CD4-positive, alpha-beta T cell treated with Interleukin-4 for 1 hour (primary cell): ENCODE measurements at places on chromosomes 5 and 9.

DNA sequence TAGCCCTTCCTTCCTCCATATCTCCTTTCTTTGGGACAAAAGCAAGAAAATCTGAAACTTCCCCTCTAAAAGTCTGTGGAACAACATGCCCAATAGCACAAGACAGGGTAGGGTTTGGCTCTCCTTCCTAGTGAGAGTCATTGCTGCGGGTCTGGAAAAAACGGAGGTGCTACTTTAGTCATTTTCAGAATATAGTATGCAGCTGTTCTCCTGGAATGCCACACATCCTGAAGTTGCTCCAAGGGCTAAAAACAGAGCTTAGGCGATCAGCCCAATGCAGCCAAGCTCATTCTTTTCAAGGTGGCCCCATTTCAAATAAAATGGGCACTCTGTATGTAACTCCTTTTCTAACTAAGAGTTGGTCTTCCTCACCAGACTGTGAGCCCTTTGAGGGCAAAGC, 39.5 kb upstream of the MYOT start:
- no peak for DNase-seq

- no peak for DNase-seq
Observed at GRCh38 chr9:133569121-133569785, 34.7 kb downstream of the ADAMTSL2 start.

DNA sequence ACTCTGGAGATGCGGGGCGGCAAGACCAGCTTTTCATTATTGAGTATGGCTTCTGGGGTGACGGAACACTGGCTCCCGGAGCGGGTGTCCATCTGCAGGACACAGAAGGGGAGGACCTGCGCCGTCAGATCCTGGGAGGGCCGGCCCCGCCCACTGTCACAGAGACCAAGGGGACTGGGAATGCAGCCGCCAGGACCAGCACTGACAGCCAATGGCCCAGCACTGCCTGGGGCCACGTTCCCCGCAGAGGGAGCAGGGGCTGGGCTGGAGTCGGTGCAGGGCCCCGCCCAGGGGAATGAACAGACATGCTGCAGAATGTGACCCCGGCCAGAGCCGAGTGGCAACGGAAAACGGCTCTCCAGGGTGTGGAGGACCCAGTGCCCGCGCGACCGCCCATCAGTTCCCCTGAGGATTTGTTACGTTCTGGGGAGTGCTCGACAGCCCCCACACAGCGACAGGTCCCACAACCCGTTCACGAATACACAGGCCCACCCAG, at the start of gene ZDHHC11:
Gene ZDHHC11 (minus strand): TSS at position 476 of the 496 bp plus-strand sequence. CDS start 384 bp downstream, at position 92.
- DNase-seq = no peak

DNA sequence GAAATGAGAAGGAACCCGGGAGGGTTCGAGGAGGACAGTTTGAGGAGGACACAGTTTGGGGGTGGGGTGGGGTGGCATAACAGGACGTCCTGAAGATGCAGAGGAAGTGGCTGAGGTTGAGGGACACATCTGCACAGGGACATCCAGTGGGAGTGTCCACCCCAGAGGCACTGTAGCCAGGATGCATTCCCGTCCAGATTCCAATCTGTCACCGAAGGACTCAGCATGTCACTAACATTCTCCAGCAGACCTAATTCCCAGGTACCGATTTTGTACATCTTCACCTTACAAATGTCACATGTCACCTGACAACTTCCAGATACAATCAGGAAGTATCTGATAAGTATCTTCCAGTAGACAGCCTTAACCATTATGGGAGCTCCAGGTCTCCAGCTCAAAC, 42.6 kb downstream of the EPB41L4B start:
- no peak for DNase-seq

- DNase-seq = no peak
Observed at GRCh38 chr5:157559301-157559700, 16.3 kb downstream of the ADAM19 start.

DNA sequence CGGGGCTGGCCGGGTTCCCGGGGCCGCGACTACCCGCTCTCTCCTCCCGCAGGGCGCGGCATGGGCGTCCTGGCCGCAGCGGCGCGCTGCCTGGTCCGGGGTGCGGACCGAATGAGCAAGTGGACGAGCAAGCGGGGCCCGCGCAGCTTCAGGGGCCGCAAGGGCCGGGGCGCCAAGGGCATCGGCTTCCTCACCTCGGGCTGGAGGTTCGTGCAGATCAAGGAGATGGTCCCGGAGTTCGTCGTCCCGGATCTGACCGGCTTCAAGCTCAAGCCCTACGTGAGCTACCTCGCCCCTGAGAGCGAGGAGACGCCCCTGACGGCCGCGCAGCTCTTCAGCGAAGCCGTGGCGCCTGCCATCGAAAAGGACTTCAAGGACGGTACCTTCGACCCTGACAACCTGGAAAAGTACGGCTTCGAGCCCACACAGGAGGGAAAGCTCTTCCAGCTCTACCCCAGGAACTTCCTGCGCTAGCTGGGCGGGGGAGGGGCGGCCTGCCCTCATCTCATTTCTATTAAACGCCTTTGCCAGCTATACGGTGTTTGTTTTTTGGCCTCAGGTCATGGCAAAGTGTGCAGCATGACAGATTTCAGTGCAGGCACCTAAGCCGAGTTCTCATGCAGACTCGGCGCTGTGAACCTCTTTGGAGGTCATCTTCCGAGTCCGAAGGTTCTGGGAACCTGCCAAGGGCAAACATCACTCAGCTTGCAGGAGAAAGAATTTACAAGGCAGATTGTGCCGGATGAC, 516 bp downstream of the MRPL41 start:
- no peak for DNase-seq

DNA sequence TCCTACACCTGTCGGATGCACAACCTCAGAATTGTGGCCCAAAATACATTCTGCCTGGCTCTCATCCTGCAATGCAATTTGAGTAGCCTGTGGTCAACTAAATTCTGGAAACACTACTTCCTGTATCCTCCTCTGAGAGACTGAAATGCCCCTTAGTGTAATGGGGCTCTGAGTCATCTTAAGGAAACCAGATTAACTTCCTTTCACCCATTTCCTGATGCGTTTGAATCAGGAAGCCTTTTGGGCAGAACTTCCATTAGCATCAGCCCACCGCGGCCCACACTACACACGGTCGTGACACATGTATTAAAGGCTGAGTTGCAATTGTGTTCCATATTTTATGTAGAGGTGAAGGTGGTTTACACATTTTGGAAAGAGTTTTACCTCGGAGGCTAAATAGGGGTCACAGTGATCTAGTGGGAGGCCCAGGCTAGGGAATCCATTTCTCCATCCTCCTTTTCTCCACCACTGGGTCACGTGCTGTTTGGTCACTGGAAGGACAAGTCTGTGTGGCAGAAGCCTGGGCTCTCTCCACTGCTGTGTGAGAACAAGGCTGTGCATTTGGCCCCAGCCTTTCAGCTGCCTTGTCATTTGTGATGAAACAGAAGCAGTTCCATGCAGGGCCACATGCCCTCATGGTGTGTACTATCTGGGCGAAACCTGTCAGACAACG, 55.9 kb downstream of the DAP start:
- DNase-seq = no peak

- DNase-seq = no peak
Observed at GRCh38 chr5:67805666-67806348, 409.7 kb upstream of the PIK3R1 start.

DNA sequence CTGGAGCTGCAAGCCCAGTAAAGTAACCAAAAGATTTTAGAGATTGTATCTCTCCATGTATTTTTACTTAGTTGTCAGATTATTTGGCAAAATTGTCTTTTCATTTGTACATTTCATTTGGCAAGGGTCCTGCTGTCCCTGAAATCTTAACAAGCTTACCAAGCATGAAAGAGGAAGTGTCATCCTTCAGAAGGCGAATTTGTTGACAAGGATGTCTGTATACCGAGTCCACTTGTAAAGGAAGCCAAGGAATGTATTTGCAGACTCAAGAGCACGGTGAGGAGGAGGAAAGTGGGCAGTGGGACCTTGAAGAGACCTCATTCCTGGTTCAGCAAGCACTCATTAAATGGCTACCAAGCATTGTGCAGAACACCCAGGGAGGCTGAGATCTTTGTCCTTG, 7.5 kb upstream of the OTULINL start:
- DNase-seq = no peak

DNA sequence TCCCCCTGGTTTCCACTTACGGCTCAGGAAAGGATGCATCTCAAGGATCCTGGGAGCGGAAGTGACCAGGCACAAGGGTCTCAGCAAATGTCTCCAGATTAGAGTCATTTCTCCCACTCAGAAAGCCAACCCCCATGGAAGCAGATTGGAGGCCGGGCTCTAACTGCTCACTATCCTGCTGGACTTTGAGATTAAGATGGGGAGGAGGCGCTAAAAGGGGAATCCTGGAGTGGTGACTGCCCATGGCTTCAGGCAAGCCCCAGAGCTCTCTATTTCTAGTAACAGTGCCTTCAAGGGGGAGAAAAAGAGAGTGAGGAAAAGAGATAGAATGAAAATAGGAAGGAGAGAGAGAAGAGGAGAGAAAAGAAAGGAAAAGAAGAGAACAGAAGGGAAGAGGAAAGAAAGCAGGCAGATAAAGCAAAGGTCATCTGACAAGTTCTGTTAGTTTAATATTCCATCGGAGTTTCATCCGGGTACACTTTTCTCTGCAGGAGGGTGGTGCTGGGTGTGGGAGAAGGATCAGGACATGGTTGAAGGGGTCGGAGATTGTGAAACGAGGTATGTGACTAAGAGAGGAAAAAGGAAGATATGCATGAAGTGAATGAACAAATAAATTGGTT, at the start of gene AGXT2:
Gene AGXT2 (minus strand): TSS at position 165 of the 620 bp plus-strand sequence. CDS start 57 bp downstream, at position 108.
- no peak for DNase-seq

GRCh38 chr9:132755096-132755495, 84.8 kb downstream of the GTF3C4 start:
- DNase-seq = no peak

DNA sequence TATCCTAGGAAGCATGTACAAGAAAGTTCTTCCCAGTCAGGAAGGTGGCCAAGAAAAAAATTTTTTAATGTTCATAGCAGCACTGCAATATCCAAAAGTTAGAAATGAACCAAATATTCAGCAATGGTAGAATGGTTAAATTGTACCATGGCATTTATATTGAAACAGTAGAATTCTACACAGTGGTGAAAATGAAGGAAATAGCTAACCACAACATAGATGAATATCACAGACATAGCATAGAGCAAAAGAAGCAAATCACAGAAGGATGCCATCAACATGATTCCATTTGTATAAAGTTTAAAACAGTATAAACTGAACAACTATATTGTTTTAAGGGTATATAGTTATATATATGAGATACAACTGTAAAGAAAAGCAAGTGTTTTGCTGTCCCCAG, 10.7 kb upstream of the ANKDD1B start:
- DNase-seq = no peak

DNA sequence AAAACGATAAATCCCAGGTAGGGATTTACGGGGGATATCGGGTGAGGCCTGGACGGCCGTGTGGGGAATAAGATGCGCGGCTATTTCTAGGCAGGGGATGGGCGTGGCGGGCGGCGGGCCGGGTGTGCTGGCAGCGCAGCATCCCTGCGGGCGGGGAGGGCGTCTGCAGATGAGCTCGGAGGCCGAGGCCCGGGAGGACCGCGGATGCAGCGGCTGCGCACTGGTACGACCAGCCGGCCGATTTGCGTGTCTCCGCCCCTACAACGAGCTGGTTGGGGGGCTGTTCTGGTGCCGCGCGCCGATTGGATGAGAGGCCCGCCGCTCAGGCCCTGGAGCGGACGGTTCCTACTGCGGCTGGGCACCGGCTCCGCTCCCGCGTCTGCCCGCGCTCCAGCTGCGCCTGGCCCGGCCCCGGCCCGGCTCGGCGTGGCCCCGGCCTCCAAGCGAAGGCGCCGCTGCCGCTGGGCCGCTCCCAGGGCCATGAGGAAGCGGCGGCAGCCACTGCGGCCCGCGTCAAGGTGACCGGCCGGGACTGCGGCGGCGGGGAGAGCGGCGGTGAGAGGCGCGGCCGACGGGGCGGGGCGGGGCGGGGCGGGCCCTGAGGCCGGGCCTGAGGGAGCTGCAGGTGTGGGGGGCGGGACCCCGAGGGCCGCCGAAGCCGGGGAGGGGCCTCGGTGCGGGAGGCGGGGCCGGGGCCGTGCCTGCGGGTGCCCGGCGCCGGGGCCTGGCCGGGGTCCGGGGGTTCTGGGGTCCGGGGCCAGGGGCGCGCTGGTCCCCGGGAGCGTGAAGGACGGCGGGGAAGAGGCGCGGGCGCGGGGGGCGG, at the start of gene RALGPS1:
Gene RALGPS1 (plus strand): TSS at position 325 of the 823 bp plus-strand sequence. CDS start 47,508 bp downstream, outside the sequence.
- peak; percentile 93 for DNase-seq

- DNase-seq = no peak
Observed at GRCh38 chr5:149418910-149419531, 39.9 kb upstream of the IL17B start.

- DNase-seq = no peak
Observed at GRCh38 chr9:7622481-7622880, 177.1 kb downstream of the DMAC1 start.

DNA sequence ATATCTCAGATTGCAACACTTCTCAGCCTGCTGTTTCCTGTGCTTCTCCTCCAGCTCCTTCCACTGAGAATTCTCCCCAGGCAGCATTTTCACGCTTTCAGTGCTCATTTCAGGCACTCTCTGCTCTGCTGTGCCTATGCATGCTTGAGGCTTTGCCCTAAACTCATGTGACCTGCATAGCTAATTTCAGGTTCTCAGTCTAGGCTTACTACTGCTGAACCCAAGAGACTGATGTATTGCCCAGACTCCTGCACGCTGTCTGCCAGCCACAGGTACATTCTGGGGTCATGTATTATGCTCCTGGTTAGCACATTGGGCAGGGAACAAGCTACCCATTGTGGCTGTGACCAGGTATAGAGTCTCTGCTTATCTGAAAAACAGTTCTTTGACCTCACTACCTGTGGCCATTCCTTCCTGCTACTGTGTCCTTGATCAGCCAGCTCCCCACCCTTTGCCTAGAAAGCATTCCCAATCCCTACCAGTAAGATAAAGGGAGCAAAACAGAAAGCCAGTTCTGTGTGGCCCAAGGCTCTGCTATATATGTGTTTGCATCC, 34.7 kb downstream of the PIP5K1B start:
- DNase-seq = no peak

DNA sequence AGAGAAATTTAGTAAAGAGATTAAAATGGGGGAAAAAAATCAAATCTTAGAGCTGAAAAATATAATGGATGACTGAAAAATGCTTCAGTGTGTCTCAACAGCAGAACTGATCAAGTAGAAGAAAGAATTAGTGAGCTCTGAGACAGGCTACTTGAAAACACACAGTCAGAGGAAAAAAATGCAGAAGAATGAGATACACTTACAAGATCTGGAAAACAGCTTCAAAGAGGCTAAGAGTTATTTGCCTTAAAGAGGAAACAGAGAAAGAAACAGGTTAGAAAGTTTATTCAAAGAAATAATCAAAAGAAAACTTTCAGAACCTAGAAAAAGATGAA, 70.5 kb upstream of the OR2K2 start:
- no peak for DNase-seq

GRCh38 chr9:98859941-98860340, 52.5 kb downstream of the GALNT12 start:
- DNase-seq = no peak

DNA sequence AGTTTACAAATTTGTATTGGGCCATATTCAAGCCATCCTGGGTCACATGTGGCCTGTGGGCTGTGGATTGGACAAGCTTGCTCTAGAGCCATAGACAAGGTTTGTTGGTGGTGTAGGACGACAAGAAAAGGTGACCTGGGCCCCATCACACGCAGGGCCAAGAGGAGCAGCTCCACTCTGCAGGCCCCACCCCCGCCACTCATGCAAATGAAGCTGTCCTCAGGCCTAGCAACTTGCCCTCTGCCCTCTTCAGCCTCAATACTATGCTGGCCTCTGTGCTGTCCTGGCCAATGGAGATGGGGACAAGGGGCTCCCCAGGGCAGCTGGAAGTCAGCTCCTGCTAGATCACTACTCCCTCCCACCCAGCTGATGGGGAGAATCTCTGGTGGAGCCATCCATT, 55.2 kb upstream of the TMEM252 start:
- DNase-seq = no peak

- DNase-seq = no peak
Observed at GRCh38 chr5:1557114-1557873, 33.5 kb upstream of the LPCAT1 start.

GRCh38 chr5:78005021-78005785, 229.1 kb upstream of the TBCA start:
- no peak for DNase-seq
